ENCODE measurements at places on chromosomes 3 and 15. TPM values are rescaled to one million over a fixed set of nuclear protein-coding genes. Genes with fewer than 3 reads are reported as not detected.

Gene SHISA5
- 170 TPM for total RNA-seq

Gene PRR20G
- total RNA-seq = not detected

Gene GOLGA6A
- total RNA-seq = not detected

Gene MYLK
- 1.3 TPM for total RNA-seq

Gene GPR160
- total RNA-seq = 2.6 TPM

Gene NMB
- 5.1 TPM for total RNA-seq

Gene NR2E3
- 0.56 TPM for total RNA-seq

Gene RSL24D1
- 167 TPM for total RNA-seq

Gene TRIM71
- 0.05 TPM for total RNA-seq

Gene PLA1A
- not detected for total RNA-seq

GRCh38 chr3:69011096-69011730 lies 2.3 kb downstream of the EOGT start:
- no peak for DNase-seq

GRCh38 chr3:112602217-112602838 lies 38.6 kb downstream of the CCDC80 start:
- DNase-seq = no peak

- DNase-seq = no peak
Observed at GRCh38 chr3:78569804-78570203, 1198.0 kb downstream of the ROBO1 start.

- DNase-seq = no peak
Observed at GRCh38 chr3:153426803-153427202, 264.8 kb downstream of the RAP2B start.

DNA sequence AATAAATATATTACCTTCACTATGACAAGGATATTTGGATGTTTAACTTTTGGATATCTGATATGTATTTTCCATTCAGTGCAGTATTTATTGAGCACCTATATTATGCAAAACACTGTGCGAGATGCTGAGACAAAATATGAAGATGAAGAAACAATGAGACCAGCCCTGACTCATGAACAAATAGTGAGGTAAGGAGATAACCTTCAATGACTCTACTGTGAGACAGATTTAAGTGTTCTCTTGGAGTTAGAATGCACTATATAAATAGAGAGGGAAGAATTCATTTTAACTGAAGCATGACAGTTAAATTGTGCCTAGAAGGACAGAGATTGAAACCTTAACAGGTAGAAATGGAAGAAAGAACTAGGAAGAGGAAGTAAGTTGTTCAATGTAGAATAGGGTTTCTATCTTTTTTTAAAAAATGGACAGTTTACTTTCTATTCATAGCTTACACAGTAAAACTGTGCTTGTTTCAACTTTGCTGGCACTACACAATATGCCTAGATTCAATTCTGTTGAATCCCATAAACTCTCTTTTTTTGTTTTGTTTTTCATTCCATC lies 124.2 kb downstream of the ZBTB20 start:
- DNase-seq = peak; percentile 2

DNA sequence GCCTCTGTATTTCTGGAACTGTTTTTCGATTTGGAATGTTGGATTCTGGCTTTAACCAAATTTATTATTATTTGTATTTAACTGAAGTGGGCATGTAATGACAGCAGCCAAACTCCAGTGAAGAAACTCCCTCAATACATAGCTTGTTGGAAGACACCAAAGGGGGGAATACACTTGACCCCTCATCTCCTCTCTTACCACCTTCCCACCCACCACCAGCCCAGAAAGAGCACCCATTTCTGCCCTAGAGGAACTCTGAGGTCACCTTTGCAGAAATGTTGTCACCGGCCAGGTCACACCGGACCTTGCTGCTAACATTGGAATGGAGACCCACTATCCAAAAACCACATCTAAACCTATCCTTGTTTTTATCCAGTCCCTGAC lies 58.6 kb upstream of the CA12 start:
- no peak for DNase-seq

DNA sequence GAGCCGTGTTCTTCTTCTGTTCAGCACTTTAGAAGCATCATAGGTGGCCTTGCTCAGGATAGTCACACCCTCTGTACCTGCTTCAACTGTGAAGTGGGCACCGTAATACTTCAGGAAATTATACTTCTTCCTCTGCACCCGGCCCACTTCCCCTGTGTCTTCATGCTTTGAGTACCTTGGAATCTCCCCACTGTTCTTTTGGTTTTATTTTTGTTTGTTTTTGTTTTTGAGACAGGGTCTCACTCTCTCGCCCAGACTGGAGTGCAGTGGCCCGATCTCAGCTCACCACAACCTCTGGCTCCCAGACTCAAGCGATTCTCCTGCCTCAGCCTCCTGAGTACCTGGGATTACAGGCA lies 1.7 kb downstream of the P2RY14 start:
- no peak for DNase-seq

- peak; percentile 42 for DNase-seq
Observed at GRCh38 chr15:86915811-86916331, 836.2 kb downstream of the AGBL1 start.

DNA sequence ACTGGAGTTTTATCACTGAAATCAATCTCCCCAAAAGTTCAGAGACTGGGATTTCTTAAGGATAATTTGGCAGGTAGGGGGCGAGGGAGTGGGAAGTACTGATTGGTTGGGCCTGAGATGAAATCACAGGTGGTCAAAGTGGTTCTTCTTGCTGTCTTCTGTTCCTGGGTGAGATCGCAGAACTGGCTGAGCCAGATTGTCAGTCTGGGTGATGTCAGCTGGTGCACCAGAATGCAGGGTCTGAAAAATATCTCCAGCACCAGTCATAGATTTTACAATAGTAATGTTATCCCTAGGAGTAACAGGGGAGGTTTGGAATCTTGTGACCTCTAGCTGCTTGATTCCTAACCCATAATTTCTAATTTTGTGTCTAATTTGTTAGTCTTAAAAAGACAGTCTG lies 86.7 kb upstream of the SLC25A36 start:
- DNase-seq = no peak

DNA sequence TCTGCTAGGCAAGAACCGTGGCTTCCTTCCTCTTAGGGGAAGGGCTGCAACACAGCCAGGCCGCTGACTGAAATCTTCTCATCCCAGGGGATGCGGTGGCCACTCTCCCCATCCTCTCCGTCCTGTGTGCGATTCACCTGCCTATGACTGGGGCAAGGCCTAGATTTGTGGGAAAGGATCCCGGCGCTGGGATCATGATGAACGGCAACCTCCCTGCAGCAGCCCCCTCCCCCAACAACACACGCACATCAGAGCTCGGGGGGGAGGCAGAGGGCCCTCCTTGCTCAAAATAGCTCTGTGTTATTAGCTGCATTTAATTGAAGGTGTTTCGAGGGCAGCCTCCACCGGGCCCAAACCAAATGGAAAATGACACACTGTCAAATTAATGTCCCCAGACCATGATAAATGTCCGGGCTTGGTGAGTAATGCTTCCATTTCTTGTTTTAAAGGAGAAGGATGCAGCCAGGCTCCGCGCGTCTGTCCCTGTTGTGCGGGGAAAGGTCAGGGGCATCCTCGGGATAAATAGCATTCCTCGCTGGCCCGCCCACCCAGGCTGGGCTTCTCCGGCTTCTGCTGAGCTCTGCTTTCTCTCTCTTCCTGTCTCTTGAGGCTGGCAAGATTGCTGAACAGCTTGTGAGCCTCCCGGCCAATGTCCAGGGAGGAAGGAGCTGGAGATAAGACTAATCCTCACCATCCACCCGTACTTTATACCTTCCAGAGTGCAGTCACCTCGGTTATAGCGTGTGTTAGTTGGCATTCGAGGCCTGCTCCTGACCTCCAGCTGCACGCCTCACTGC lies 56.4 kb upstream of the TLE3 start:
- no peak for DNase-seq

- no peak for DNase-seq
Observed at GRCh38 chr3:71785532-71786216, 726 bp upstream of the PROK2 start.

- no peak for DNase-seq
Observed at GRCh38 chr3:72458375-72458774, 389.9 kb downstream of the SHQ1 start.

DNA sequence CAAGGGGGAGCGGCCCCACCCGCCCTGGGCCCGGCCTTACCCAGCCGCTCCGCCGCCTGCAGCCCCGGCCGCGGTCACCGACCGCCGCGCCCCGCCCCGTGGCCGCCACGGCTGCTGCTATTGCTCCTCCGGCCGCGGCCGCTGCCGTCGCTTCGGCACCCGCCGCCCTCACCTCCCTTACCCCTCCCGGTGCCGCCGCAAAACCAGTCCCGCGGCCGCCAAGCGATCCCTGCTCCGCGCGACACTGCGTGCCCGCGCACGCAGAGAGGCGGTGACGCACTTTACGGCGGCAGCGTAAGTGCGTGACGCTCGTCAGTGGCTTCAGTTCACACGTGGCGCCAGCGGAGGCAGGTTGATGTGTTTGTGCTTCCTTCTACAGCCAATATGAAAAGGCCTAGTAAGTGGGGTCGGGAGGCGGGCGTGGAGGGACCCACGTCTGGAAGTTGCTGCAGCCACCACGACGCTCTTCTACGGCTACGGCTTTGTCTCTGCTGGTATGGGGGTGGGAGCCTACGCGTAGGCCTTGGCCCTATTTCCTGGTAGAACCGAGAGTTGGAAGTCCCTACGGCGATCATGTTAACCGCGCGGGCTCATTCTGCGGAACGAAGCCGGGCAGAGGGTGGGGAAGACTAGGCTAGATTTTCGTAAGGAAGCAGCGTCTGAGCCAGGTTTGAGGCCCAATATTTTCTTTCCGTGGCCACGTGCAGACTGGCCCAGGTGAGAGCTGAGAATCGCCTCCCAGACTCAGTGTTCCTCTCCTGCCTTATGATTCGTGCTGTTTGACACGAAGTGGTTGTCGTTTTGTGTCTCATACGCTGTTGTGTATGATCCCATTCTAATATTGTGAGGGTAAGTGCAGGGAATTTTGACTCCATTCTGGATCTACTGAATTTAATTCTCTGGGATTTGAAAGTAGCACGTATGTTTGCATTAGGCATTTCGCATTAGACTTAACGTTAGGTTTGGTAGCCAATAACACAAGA lies at the start of the genes GNL3 and PBRM1:
TSS of gene GNL3 (plus strand) at position 324 of the 983 bp plus-strand sequence. CDS start at position 385, 61 bp downstream.
TSS of gene PBRM1 (minus strand) at position 205 of the 983 bp plus-strand sequence.
- peak; percentile 95 for DNase-seq

DNA sequence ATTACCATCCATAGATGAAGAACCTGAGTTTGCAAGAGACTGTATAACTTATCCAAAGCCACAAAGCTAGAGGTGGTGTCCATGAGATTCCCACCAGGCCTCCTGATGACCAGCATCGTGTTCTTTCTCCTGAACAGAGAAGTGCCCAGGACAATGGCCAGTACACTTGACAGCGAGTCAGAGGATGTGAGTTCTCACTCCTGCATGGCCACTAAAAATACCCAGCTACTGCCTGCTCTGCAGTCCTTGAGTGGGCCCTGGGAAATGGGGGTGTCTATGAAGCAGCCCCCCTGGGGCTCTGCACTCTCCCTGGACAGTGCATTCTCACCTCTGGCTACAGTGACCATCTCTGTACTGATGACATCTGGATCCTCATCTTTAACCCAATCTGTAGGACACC lies 201.2 kb downstream of the RPLP1 start:
- no peak for DNase-seq

DNA sequence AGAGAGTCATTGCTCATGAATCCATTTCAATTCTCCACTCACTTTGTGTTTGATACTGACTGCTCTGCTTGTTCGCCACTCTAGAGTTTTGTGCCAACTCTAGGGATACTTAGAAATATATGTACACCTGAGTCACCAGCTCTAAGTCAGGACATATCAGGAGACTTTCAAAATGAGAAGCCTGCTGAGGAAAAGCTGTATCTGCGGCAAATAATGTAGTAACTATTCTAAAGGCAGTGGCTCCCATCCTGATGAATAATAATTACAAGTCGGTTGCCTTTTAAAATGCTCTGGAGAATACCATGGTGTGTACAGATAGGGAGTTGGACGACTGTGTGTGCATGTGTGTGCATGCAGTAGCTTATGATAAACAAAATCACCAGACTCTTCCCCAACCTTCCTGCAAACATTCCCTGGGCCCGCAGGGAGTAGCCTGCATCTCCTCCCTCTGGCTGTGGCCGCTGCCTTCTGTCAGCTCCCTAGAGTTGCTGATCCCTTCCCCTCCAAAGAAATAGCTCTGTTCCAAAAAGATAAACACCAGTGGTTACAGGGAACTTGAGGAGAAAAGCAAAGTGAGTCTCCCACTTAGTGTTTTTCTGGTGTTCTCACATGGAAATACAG lies 346.3 kb upstream of the UMPS start:
- no peak for DNase-seq

GRCh38 chr15:83011271-83012075 lies at the start of gene C15orf40:
C15orf40 (minus strand) TSS chr15:83011639; CDS start chr15:83011607, 32 bp downstream.
- DNase-seq = peak; percentile 89

- no peak for DNase-seq
Observed at GRCh38 chr3:112555535-112556170, 6.1 kb downstream of the ATG3 start.

GRCh38 chr3:138467931-138468330 lies 33.5 kb downstream of the ESYT3 start:
- DNase-seq = no peak

- DNase-seq = no peak
Observed at GRCh38 chr3:160748787-160749186, 7.2 kb upstream of the PPM1L start.

- DNase-seq = no peak
Observed at GRCh38 chr15:91521996-91522395, 331.5 kb upstream of the SLCO3A1 start.

- peak; percentile 34 for DNase-seq
Observed at GRCh38 chr3:138114431-138114918, 933 bp downstream of the DZIP1L start.

GRCh38 chr3:70242297-70242882 lies 70.0 kb downstream of the MDFIC2 start:
- no peak for DNase-seq

DNA sequence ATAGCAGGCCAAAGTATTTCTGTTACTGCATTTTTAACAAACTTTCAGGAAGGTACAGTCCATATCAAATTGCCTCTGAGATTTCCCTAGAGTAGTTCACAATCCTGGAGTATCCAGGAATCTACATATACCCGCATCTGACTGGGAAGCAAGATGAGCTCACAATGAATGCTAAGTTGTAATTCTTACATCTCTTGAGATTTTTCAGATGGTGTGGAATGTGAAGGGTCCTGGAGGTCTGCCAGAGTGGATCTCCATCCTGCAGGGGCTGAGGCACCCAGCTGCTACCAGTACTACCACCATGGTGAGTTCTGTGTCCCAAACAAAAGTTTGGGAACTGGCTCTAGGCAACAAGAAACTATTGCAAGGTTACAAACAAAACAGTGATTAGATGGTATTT lies 156.7 kb upstream of the CCDC54 start:
- no peak for DNase-seq

GRCh38 chr3:139448104-139448503 lies 28.2 kb downstream of the RBP2 start:
- peak; percentile 36 for DNase-seq

DNA sequence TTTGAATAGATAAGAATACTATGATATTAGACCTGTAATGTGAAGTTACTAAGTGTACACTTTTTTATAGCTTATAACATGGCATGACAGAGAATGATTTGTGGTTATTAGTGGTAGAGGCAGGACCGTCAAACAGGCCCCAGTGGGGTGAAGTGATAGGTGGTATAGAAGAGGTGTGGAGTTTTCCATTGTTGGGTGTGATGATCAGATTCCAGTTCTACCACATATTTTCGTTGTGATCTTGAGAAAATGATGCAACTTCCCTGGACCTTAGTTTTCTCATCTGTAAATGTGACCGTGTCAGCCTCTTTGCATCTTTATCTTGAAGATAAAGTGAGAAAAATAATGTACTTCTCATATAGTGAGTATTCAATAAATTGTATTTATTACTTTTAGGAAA lies 30.3 kb upstream of the UTS2B start:
- no peak for DNase-seq

- DNase-seq = no peak
Observed at GRCh38 chr3:153311541-153311940, 149.5 kb downstream of the RAP2B start.

GRCh38 chr3:177320765-177321247 lies 123.5 kb upstream of the TBL1XR1 start:
- no peak for DNase-seq

- DNase-seq = no peak
Observed at GRCh38 chr15:32120577-32121383, 90.5 kb downstream of the CHRNA7 start.
